Activated CD8-positive, alpha-beta T cell treated with anti-CD3 and anti-CD28 coated beads, Interleukin-2, amount 10 ng/mL, durations not matched to agents 7 days and 5 days (primary cell): ENCODE measurements at places on chromosomes 7 and 10.

DNA sequence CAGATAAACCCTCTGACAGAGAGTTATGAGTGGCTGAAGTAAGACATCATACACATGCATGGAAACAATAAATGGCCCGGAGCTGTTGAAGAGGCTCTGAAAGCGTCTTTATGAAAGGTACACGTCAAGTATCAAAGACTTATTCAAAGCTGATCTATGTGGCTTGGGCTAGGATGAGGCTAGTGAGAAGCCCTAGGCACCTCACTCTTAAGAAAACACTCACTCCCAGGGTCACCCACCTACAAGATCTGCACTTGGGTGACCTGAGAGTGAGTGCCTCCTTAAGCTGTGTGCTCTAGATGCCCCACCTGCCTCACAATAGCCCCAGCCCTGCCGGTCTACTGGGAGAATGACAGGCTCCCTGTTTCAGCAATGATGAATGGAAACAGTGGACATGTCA, 1.1 kb upstream of the GIMAP1 start:
- no peak for DNase-seq

DNA sequence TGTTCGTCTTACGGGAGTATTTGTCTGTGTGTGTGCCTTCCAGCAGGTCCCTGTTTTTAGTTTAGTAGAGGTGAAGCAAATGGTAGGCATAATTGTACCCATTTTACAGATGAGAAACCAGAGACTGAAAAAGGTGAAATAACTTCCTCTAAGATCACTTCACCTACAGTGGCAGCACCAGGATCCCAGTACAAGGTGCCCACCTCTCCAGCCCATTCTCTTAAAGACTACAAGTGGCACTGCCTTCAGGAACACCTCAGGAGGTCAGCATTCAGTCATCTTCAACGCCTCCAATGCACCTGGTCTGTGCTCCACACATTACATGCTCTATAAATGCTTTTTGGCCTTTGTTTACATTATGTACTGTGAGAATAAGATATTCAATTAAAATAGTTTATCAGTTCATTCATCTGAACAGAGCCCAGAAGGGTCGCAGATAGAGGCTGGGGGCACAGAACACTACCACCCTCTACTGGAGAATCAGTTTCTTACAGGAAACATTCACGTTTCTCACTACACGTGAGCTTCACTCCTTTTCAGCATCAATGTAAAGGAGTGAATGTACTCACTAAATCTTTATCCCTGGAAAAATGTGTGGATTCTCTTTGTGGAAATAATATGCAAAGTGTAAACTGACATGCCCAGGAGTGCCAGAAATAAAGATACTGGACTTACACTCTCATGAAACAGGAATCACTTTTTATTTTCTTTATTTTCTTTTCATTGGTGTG, 45.5 kb upstream of the ABLIM1 start:
- DNase-seq, result peak; percentile 30

- DNase-seq, result no peak
These were observed 71.9 kb downstream of the WAC start for GRCh38 chr10:28604567-28605536.

- no peak for DNase-seq
These were observed 50.3 kb upstream of the GSAP start for GRCh38 chr7:77466450-77466849.

- no peak for DNase-seq
These were observed 46.3 kb downstream of the VIPR2 start for GRCh38 chr7:159098424-159098786.

GRCh38 chr7:187227-187927, 5.0 kb upstream of the FAM20C start:
- no peak for DNase-seq

GRCh38 chr7:130409067-130409711, 28.9 kb downstream of the CPA1 start:
- no peak for DNase-seq

DNA sequence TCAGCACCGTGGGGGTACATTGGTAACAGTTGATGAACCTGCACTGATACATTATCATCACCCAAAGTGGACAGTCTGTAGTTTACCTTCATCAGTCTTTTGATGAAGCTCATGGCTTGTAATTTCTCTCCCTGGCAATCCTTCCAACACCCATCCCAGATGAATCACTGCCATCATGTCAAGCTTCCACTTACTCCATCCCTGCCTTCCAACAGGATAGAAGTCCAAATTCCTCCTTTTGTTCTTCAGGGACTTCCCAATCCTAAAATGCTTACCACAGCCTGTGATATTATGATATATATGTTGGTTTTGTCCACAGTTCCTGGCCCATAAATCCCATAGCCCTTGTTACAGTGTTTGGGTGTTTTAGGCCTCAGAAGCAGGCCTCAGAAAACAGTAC, 16.1 kb downstream of the SNX10 start:
- DNase-seq, result no peak
